Stimulated activated CD4-positive, alpha-beta T cell treated with anti-CD3 and anti-CD28 coated beads, TNF-alpha, amount 100 ng/mL, for 24 hours (primary cell): ENCODE measurements at places on chromosomes 16 and 17.

DNA sequence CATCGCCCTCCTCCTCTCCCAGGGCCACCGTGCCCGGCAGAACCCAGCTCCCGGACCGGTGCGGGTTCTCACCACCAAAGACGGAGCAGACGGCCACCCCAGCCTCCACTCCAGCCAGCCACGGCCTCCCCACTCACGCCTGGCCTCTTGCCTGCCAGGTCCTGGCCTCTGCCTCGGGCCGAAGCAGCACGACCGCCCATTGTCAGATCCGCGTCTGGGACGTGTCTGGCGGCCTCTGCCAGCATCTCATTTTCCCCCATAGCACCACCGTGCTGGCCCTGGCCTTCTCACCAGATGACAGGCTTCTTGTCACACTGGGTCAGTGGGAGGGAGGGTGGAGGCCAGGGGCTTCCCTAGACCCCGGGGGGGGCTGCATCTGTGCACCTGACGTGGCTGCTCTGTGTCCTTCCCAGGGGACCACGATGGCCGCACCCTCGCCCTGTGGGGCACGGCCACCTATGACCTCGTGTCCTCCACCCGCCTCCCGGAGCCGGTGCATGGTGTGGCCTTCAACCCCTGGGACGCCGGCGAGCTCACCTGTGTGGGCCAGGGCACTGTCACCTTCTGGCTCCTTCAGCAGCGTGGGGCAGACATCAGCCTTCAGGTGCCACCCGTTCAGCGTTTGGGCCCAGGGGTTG, 6.6 kb upstream of the RHOT2 start:
- no peak for DNase-seq

- no peak for DNase-seq
Measured at GRCh38 chr17:72942579-72942978, 149.9 kb downstream of the SLC39A11 start.

DNA sequence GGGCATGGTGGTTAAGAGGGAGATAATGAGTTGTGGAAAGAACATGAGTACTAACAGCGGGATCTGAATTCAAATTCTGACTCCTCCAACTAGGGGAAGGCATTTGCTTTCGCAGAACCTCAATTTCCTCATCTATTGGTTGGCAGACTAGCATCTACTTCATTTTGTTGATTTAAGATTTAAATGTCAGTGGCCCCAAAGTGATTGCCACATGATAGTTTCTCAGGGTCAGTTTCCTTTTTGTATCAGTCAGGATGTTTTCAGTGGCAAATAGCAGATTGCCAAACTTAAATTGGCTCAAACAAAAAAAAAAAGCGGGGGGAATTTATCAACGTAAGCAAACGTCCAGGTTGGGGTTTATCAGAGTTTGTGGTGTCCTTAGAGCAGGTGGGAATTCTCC, 25.1 kb upstream of the NOS2 start:
- no peak for DNase-seq

DNA sequence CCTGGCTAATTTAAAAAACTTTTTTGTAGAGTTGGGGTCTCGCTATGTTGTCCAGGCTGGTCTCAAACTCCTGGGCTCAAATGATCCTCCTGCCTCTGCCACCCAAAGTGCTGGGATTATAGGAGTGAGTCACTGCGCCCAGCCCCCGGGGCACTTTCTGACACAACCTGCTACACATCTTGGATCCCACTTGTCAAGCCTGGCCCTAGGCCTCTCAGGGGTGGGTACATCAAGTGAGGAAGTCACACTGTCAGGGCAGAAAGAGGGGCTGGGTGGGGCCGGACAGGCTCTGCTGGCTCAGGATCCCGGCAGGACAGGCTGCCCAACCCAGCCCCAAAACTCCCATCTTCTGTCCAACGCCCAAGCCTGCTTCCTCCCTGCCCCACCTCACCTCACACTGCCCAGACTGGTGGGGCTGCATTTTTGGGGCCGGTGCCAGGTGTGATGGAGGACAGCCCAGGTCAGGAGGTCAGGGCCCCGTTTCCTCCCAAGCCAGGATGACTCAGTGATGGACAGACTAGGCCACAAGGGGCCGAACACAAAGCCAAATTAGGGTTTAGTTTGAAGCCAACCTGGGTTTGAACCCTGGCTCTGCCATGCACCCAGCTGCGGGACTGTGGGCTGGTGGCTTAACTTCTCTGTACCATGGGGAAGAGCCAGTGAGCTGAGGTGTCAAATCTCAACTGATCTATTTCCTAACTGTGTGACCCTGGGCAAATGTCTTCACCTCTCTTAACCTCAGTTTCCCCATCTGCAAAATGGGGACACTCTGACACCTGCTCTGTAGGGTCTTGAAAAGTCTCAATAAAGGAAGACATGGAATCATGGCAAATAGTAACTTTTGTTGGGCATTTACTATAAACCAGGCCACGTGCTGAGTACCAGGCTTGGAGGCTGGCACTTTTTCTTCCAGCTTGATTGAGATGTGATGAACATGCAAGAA, 8.9 kb upstream of the PPL start:
- DNase-seq = no peak

DNA sequence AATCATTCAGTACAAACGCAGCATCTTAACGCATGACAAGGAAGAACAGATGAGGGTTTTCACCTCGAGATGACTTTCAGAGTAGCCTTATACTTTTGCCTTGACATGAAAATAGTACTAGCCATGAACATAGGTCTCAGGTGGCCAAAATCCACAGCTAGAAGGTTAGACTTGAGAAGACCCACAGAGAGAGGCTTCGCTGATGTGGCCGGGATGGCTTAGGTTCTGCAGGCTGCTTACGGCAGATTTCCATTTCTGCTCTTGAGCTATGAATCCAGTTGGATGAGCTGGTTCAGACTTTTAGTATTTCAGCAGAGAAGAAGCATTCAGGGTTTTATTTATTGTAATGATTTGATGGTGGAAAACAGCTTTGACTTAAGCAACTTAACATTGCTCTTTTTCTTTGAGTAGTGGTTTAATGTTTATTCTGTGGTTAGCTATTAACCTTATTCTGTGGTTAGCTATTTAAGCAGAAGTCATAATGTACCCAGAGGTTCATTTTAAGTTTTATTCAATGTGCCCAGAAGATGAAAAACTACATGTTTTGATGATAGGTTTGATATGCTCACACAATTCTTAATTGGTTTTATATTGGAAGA, 7.6 kb downstream of the KRT24 start:
- DNase-seq = no peak

- no peak for DNase-seq
Measured at GRCh38 chr17:13253733-13254410, 236.0 kb upstream of the ELAC2 start.

DNA sequence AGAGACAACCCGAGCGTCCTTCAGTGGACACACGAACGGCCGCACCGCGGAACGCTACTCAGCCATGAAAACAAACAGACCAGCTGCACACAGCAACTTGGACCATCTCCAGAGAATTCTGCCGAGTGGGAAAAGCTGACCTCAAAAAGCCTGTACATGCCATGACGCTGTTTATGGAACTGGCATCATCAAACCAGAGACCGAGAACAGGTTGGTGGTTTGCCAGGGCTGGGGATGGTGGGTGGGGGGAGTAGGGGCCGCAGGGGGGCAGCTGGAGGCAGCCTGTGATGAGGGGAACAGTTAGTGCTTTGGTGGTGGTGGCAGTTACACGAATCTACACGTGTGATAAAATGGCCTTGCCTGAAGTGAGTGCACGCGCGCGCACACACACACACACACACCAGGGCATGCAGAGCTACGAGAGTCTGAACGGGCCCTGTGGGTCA, 169.8 kb downstream of the LAT start:
- no peak for DNase-seq

DNA sequence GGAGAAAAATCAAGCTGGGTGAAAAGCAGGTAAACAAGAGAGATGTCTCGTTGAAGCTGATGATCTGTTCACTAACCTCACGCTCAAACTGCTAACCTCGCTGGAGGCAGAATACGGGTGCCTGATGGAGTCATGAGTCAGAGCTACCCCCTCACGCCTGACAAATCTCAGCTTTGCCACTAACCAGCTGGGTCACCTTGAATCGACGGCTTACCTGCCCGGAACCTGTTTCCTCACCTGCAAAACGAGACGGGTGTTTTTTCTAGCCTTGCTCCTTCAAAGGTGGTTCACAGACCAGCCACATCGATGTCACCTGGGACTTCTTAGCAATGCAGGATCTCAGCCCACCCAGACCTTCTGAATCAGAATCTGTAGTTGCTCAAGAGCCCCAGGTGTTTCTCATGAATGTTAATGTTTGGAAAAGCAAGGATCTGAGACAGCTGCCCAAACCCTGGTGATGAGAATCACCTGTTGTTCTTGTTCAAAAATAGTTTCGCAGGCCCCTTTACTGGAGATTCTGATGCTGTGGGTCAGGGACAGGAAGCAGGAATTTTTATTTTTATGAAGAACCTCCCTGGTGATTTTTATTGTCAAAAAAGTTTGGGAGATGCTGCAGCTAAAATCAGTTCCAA, 56.9 kb downstream of the MARCHF10 start:
- no peak for DNase-seq

- no peak for DNase-seq
Measured at GRCh38 chr17:63488851-63489250, 12.0 kb downstream of the ACE start.

DNA sequence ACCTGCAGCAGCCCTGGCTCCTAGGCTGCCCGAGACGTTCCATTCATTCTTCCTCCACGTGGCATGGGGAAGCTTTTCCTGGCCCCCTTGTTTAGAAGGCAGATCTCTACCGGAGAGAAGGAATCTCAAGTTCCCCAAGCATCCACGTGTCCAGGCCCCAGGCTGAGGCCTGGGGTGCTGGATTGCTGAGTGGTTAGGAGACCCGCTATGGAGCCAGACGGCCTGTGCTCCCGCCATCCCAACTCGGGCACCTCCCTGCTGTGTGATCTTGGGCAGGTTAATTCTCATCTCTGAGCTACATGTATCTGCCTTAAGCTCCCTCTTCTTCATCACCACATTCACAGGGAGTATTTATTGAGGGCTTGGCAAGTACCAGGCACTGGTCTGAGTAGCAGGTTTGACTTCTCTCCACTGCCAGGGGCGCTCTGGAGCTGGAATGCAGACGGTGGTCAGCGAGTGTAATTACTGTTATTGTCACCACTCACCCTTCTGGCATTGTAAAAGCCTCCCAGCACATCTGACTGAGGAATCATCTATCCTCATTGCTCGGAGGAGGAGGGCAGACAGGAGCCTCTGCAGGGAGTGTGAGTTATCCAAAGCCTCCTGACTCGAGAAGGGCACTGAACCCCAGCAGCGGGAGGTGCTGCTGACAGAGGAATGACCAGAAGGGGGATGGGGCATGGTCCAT, 1.1 kb upstream of the ADGRG1 start:
- DNase-seq = no peak
